NCI-H1092 (cell line): ENCODE measurements at places on chromosomes 16 and 17.

GRCh38 chr17:64968652-64969501 lies 49.6 kb upstream of the LRRC37A3 start:
- no peak for DNase-seq

DNA sequence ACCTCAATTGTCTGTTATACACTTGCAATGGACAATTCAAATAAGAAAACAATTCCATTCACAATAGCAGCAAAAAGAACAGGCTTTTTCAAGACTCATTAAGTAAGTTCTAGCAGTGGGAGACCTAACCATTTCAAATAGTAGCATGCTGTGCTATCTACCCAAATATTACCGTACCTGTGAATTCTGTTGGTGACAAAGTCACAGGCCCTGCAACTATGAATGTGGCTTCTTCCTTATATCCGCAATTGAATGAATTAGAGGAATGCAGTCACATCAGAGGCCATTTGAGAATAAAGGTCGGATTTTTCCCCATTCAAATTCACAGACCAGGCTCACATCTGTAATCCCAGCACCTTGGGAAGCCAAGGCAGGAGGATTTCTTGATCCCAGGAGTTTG lies 800 bp upstream of the NME4 start:
- DNase-seq: no peak

- DNase-seq: no peak
These were observed 5.7 kb upstream of the SLC38A8 start for GRCh38 chr16:84048270-84048669.

DNA sequence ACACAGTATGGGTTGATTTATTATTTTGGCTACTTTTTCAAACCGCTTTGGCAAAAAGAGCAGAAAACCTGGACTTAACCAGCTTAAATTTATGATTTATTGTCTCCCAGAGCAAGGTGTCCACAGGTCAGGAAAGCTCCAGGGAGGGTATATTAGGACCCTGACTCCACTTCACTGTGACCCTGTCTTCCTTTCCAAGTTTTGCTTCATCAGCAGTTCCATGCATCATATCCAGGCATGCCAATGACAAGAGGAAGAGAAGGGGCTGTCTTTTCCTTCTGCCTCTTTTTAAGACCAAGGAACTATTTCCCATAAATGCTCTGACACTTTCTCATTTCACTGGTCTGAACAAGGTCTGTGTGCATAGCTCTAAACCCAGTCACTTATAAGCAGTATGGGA lies 316.8 kb downstream of the CA10 start:
- no peak for DNase-seq
